Central memory CD4-positive, alpha-beta T cell (primary cell): ENCODE measurements at places on chromosomes 4 and X.

DNA sequence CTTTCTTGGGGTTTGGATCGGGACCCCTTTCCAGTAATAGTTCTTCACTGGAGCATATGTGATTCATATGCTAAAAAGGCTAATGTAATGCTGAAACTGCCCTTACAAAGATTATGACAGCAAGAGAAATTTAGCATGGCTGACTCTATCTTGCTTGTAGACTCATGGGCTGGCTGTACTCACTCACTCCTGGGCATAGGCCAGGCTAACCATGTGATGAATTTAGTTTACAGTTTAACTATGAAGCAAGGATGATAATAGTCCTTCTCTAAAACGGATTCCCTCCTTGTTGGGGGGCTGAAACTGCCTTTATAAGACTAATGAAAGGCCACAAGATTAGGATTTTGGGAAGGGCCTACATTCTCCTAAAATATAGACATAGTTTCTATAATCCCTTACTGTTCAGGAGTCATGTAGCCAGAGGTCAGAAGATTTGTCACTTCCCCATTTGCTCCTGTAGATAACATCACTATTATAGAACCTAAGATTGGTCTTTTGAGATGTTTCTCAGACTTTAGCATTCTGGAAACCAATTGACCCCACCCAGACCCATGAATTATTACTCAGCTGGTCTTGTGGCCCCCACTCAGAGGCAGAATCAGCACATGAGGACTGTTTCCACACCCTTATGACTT, 20.8 kb upstream of the CEP135 start:
- no peak for DNase-seq

DNA sequence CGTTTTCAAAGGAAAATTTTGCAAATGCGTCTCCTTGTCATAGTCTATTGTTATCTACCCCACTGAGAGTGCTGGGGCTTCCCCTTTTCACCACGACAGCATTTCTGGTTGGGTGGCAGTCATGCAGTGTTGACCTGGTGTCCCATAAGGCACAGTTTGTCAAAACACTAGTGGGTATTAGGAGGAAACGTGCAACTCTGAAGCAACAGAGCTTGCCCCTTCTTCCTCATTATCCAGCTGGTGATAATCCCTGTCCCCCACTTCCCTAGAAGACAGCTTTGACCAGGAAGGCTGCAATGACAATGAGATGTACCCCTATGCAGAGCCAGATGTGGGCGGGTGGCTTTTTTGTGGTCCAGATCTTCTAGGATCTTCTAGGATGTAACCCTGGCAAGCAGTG, 1.8 kb downstream of the TBC1D1 start:
- peak; percentile 35 for DNase-seq

- no peak for DNase-seq
Observed at GRCh38 chrX:139388254-139388653, 142.3 kb upstream of the F9 start.

- no peak for DNase-seq
Observed at GRCh38 chr4:184784628-184785257, 41.0 kb downstream of the ACSL1 start.

DNA sequence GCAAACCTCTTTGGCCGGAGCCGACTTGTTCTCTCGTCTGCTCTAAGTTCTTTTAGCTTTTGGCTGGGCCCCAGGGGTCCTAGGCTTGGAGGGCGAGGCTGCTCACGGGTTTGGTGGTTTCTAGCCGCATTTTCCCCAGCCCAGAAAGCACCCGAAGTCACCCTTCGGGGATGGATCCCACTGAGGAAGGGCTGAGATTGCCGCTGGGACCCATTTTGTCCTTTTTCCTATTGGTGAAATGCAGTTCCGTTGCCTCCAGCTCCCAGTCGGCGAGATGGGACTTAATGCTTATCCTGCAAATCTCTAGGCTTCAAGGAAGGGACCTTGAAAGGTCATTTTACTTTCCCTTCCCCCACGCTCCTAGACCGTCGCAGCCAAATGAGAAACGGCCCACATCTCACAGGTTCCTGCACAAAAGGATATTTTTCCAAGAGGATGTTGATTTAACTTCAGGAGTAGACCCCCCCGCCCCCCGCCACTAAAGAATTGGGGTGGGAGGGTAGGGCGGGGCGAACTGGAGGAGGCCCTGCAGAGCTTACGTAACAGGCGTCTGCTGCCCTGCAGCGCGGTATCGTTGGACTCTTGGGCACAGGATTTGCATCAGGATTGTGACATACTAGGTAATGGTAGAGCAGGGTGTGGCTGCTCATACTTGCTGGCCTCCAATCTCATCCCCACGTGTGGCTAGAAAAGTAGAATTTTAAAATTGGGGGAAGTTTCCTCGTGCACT, 564 bp downstream of the PGK1 start:
- DNase-seq, result peak; percentile 19

DNA sequence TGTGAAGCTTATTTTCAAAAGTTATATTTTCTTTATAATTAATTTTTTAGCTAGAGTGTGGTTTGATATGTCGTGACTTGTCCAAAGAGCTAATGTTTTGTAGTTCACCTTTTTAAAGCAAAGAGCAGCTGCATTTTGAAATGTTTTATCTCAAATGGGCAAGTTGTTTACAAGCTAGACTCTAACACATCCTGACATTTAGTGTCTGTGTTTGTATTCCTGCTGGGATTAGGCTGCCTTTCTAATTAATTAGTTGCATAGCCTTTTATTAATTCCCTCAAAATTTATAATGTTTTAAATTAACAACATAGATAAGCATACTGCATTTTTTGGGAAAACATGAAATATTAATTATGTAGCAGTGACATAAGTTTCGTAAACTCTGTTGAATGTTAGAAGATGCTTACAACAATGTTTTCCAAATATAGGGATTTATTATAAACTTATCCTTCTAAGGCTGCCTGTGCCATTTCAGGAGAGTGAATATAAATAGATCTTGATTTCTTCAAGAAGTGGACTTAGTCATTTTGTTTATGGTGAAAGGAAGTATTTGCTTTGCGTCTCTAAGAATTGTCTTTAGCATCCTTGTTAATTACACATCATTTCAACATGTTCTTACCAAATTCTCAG, 37.7 kb upstream of the NUDT6 start:
- DNase-seq, result no peak

GRCh38 chr4:26736621-26737020, 124.0 kb upstream of the STIM2 start:
- DNase-seq, result no peak
